ENCODE measurements at places on chromosomes 3 and 15.

- DNase-seq: no peak
Observed at GRCh38 chr15:52427804-52428203, 100.9 kb downstream of the MYO5A start.

GRCh38 chr3:43077261-43077660, 28.6 kb downstream of the POMGNT2 start:
- no peak for DNase-seq

DNA sequence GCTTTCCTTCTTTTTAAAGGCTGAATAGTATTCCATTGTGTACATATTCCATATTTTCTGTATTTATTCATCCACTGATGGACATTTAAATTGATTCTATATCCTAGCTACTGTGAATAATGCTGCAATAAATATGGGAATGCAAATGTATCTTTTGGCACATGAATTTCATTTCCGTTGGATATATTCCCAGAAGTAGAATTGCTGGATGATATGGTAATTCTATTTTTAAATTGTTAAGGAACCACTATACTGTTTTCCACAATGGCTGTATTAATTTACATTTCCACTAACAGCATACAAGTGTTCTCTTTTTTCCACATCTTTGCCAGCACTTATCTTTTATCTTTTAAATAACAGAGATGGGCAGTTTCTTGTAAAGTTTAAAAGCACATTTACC, 302.7 kb downstream of the CTNNB1 start:
- DNase-seq: no peak

- DNase-seq: no peak
Observed at GRCh38 chr3:108907194-108907593, 46.5 kb downstream of the GUCA1C start.

DNA sequence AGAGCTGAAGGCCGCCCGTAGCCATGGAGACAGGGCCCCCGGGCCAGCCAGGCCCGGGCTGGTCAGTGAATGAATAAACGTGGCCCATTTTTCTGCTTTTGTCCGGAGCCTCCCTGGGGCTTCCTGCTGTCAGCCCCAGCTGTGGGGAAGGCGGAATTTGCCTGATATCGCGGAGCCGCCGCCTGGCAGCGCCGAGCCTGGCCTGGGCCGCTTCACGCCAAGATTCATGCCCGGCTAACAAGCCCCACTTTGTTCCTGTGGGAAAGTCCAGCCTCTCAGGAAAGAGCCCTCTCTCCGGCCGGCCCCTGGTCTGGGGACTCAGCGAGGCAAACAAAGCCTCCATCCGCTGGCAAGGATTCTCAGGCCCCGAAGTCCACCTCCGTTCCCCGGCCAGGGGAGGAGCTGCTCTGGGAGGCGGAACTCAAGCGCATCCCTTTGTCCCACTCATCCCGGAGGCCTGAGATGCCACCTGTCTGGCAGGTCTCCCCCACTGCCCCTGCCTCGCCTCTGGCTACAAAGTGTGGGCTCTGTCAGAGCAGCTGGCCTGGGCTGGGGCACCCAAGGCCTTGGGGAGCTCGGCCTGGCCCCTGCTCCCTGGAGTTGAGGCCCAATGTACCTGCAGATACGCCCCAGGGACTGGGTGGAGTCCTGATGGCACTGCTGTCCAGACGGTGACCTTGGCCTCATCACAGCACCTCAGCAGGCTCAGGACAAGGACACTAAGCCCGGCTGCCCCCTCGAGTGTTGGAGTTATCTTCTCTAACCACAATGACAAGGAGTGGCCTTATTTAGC, 51.6 kb upstream of the SLC6A11 start:
- no peak for DNase-seq

Data from NCI-H510A treated with DMSO at 0.1 percent for 48 hours (cell line).